ENCODE measurements at places on chromosomes 1 and 21.

DNA sequence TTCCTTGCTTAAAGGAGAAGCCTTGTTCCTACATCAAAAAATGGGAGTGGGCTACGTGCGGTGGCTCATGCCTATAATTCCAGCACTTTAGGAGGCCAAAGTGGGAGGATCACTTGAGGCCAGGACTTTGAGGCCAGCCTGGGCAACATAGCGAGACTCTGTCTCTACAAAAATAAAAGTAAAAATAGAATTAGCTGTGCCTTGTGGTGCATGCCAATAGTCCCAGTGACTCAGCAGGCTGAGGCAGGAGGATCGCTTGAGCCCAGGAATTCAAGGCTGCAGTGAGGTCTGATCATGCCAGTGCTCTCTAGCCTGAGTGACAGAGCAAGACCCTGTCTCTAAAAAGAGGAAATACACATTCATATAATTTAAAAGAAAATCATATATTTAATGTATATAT is 127.1 kb downstream of the C1orf21 start:
- ATAC-seq = no peak

DNA sequence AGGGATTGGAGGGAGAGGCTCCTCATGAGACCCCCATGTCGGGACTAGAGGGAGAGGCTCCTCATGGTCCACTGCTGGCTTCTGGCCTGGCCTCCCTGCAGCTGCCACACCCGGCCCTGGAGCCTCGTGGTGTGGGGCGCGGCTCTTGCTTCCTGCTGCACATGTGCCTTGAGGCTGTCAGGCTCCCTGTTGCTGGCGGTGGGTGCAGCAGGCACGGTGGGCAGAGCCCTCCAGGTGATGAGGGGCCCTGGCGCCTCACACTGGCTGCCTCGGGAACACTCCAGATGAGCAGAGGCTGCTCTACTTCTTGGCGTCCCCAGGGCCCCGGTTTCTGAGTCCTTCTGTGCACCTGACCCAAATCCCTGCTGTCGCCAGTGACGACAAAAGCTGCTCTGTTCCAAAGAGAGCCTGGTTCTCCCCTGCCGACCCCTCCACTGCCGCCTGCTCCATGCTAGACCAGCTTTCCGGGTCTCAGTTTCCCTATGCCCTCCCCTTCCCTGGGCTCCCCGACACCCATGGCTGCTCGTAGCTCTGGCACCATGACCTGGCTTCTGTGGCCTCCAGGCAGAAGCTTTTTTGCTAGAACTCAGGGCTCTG is 9.7 kb upstream of the ATAD3B start:
- no peak for ATAC-seq

DNA sequence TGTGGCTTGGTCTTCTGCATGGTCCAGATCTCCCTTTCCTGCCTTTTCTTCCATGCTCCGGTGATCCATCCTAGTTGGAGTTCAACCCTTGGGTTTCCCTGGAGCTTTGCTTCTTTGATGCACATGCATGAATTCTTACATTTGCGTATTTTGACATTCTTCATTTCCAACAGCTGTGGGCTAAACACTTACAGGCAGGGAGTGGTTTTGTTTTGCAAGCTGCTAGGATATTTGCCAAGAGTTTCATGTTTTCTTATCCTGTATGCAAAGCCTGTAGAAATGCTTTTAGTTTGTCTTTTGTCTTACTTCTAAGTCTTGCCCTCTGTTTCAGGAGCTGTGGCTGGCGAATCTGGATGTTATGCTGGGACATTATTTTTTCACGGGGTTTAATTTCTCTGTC is 90.3 kb upstream of the PAXBP1 start:
- no peak for ATAC-seq

GRCh38 chr1:150972417-150972940 is 2.2 kb downstream of the CERS2 start:
- ATAC-seq = no peak

DNA sequence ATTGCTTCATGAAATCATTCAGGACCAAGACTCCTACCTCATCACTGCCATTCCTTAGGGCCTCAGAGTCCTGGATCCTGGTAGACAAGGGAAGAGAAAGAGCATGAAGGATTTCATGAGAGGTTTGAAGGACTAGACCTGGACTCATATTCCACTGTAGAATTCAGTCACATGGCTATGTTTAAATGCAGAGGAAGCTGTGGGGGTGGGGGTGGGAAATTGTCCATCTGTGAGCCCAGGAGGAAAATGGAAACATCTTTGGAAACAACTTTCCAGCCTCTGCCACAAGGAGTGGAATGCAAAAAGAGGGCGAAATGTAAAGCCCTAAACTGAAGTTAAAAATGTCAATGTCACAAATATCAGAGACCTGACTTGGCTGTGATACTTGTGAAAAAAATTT is 73.0 kb downstream of the BRINP2 start:
- no peak for ATAC-seq

DNA sequence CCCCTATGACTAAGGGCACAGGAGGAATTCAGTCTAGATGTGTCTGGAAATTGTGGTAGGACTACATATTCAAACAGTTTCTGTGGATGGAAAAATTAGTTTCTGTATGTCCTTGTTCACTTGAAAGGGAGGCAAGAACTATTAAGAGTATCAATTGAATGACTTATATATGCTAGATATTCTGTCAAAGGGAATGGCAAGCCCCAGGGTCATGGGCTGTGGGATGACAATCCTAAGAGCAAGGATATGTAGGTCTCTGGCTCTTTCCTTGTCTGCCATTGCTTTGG is 383.5 kb upstream of the B3GALT2 start:
- ATAC-seq = no peak
